ENCODE measurements at places on chromosomes 16 and 17.

GRCh38 chr17:16464303-16465051 lies 27.5 kb downstream of the LRRC75A start:
- no peak for DNase-seq

- DNase-seq: no peak
Observed at GRCh38 chr16:75264457-75264998, 13.1 kb upstream of the BCAR1 start.

DNA sequence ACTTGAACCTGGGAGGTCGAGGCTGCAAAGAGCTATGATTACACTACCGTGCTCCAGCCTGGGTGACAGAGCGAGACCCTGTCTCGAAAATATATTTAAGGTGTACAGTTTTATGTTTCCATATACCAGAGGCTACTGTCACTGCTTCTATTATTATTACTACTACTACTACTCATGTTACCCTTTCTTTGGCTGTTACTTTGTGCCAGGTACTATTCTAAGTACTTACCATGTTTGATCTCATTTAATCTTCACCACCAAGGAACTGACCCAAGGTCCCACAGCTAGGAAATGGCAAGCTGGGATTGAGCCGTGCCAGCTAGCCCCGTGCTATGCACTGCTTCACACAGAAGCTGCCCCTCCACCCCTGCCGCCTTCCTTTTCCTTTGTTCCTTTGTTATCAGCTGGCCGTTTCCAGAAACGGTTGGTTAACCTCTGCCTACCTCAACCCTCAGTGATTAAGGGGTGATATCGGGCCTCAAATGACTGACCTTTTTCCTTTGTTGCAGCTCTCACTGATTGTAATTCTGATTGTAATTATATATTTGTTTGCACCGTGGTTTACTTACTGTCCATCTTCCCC lies 78.4 kb downstream of the ABCC1 start:
- DNase-seq: no peak

DNA sequence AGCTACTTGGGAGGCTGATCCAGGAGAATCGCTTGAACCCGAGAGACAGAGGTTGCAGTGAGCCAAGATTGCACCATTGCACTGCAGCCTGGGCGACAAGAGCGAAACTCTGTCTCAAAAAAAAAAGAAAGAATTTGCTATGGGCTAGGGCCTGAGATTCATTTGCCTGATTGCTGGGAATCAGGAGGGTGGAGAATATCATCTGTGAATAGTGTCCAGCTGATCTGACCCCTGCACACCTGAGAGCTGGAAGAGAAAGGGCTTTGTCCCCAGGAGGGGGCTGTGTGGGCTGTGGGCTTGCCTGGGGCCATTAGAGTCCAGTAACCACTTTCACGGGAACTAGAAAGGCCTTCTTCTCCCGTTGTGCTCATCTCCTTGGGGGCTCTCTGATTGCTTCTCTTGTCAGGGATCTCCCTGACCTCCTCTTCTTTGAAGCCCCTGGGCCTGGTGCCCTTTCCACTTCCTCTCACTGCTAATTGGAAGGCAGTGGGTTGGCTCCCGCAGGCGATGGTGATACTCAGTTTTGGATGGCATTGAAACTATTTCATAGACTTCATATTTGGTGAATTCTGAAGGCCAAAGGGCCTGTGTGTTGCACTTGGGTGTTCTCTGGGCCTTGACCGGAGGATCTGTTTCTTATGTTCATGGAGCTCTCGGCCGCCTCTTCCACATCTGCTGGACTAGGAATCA lies 66.1 kb upstream of the NFAT5 start:
- no peak for DNase-seq

- DNase-seq: no peak
Observed at GRCh38 chr17:35807371-35808144, 1.7 kb upstream of the TAF15 start.

DNA sequence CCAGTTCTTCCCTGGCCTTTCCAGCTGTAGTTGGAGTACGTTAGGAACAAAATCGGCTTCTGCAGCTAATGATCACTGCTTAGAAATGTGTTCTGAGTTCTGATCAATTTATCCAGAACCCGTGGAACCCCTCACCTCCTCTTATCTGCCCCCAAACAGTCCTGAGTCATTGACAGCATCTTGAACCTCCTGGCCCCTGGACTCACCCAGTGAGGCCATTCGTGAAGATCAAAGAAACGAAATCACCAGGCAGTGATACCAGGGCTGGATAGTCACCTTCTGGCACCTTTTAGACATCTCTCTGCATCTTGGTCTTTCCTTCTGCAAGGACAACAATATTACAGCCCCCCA lies 17.0 kb upstream of the EXOC7 start:
- DNase-seq: no peak

DNA sequence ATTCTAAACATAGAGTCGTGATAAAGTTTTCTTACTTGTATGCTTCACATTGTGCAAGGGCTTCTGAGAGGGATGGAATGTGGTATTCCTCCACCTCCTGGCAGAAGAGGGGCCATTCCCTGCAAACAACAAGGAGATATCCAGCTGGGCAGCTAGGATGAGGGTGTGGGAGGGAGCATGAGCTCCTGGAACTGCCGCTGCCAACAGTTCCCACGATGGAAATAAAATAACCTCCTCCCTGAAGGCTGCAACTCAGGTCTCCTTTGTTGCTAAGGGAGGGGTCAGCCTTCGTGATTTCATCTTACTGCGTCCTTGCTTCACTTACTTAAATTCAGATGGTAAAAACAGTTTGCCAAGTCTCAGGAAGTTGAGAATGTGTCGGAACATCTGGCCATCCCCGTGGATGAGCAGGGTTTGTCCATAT lies 15.6 kb downstream of the PLEKHG4 start:
- no peak for DNase-seq

DNA sequence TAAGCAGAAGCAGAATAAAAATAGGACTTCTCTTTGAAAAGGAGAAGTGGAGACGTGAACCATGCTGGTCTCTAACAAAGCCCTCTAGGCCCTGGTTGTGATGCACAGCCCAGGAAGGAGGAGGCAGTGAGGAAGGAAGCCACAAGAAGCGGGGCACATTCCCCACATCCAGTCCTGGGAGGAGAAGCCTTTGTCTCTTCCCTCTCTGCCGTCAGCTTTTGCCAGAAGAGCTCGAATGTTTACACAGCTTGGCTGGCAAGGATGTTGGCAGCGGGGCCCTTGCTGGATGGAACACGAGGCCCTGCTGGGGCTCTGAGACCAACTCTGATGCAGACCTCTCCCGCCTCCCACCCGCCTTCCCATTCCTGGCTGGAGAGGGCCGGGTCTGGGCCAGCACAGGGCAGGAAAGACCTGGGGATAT lies 91.3 kb downstream of the MAF start:
- no peak for DNase-seq

DNA sequence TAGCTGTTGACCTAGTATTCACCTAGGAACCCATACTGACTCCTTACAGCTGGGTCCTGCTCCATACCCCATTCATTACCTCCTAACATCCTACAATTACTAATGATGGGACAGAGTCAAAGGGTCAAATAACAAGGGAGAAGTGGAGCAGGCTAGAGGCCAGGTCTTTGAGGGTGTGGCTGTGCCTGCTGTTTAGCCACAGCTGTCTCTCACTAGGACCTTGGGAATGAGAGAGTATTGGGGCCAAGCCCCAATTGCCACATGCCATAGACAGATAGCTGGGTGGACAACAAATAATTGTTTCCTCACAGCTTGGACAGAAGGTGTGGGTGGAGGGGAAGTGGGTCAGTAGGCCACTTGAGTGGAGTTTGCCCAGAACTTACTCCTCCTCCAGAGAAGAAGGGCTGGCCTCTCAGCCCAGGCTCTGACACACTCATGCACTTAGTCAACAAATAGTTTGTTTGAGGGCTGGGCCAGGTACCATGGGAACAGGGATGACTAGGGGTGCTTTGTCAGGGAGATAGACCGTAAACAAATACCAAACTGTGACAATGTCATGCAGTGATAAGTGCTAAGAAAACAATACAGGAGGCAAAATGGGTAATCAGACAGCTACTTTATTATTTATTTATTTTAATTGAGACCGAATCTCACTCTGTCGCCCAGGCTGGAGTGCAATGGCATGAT lies 10.2 kb upstream of the CENPT start:
- no peak for DNase-seq

DNA sequence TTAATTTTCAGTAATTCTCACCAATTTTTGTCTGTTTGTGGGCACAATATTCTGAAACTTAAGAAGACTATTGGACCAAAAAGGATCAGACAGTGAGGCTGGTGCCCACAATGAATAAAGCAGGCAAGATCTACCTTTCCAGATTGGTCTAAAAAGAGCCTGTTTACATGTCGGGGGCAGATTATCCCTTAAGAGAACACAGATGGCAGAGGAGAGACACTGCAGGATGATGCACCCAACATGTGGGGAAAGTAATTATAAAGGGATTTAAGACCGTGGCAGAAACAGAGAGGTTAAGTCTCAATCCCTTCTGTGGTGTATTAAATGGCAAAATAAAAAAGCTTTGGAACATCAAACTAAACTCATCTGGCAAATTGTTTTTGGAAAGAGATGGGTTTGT lies 331.8 kb upstream of the CDH11 start:
- DNase-seq: no peak

DNA sequence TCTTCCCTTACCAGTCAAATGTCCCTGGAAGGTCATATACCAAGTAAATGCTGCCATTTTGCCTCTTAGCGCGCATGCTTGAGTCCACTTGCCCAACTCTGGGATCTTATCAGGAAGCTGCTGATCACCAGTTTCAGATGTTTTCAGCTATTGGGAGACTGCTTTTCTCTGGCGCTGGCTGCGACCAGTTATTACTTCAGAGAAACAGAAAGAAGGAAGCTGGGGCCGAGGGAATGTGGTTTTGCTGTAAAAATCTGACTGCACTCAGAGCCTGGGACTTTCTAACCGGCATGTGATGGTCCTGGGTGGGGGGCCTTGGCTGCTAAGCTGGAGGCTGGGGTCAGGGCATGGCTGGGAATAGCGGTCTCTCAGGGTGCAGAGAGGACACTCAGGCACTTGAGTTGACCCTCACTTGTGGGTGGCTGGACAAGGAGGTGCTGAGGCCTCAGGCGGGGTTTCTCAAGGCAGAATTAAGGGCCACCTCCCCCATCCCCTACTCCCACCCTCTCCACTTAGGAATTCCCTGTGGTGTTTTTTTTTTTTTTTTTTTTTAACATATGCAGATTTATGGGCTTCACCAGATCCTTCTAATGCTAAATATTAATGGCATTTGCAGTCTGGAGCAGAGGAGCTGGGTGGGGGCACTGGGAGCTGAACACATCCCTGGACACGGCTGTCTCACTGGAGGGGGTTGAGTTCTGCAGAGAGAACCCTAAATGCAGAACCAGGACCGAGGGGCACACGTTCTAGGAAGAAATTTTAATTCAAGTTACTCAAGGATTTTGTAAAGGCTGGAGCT lies 145.8 kb downstream of the CYLD start:
- no peak for DNase-seq
